ENCODE measurements at places on chromosomes 16 and 17.

- DNase-seq, result peak; percentile 26
Measured at GRCh38 chr17:28897769-28898526, 415 bp upstream of the FLOT2 start.

- no peak for DNase-seq
Measured at GRCh38 chr16:85908444-85908843, 9.5 kb downstream of the IRF8 start.

- no peak for DNase-seq
Measured at GRCh38 chr16:49588026-49588425, 214.4 kb downstream of the C16orf78 start.

DNA sequence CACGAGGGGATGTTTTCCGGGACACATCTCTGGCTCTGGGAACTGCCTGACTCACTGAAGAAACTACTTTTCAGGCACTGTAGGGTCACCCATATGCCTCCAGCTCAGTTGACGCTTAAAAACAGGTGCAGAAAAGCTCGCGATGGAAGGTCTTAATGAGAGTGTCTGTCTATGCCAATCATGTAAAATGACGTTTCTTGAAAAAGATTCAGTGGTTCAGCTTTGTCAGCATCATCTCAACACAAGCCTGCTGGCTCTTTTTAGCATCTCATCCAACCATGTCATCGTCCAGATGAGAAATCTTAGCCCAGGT lies 27.5 kb downstream of the OR1D5 start:
- no peak for DNase-seq

DNA sequence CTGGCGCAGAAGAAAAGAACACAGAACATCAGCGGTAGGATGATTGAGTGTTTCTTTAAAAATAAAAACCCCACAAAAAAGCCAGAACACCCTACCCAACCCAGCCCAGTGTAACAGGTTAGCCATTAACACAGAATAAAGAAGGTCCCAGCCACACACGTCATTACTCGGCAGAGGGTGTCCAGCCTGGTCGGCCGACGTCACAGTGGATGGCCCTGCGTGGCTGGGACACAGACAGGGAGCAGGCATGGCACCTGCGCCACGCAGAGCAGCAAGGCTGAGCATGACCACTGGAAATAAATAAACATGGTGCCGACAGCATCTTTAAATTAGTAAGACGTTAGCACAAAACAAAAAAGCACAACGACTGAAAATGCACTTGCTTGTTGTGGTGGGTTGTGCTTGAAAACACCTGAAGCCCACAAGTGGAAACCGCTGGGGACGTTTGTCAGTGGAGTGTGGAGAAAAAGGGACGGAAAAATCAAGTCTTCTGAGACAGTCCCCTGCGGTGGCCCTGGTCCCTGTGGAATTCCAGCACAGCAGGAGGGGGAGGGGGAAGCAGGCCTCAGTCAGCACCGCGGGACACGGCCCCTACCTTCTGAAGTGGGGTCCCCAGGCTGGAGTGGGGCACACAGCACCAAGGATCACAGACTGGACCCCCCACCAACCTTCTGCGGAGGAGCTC lies 39.2 kb downstream of the SLC7A5 start:
- DNase-seq, result no peak

- DNase-seq, result no peak
Measured at GRCh38 chr16:2003231-2003826, 6.3 kb downstream of the ZNF598 start.

- no peak for DNase-seq
Measured at GRCh38 chr16:55638256-55638655, 17.5 kb upstream of the SLC6A2 start.

DNA sequence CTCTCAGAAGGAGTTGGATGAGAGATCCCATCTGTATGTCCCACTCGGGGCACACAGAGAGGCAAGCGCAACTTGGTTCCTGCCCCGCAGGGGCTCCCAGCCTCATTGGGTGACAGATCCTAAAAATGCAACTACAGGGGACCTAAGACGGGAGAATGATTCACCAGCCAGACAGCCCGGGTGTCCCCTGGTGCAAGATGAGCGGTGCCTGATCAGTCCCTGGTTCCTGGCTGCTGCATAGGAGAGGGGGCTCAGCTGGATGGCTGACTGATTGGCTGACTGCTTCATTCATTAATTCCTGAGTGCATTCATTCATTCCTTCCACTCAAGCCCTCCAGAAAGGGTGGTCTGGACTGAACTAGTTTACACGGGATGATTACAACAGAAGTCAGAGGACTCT lies 22.0 kb downstream of the WNT3 start:
- DNase-seq, result no peak

DNA sequence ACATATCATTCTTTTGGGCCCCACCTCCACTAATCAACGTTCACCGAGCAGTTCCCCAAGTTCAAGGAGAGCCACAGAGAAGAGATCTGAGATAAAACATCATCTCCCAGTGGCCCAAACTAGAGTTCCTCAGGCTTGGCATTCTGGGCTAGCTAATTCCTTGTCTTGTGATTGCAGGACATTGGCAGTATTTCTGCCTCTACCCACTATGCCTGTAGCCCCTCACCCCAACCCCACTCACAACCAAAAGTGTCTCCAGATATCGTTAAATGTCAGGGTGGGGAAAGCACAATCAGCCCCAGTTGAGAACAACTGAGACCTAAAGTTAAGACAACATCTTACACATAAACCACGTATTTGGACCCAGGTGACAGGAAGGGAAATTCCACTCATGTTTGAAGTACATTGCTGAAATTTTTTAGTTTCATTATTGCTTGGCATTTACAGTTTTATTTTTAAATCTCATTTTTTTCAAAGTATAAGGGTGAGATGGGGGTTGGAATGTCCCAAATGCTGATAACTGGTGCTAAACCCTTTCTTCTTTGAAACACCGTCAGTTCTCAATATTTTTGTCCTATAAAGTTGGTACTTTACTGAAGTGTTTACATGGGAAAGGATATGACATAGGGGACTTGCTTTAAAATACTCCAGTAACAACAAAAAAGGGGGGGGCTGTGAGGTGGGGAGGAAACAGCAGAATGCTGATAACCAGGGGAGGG lies 13.6 kb downstream of the ZC3H7A start:
- DNase-seq, result peak; percentile 71

GRCh38 chr17:44919885-44920564 lies 4.7 kb upstream of the GFAP start:
- DNase-seq, result peak; percentile 52
